Activated CD4-positive, alpha-beta T cell treated with anti-CD3 and anti-CD28 coated beads for 36 hours (primary cell): ENCODE measurements at places on chromosomes 4 and X. TPM values are rescaled to one million over a fixed set of nuclear protein-coding genes. Genes with fewer than 3 reads are reported as not detected.

GRCh38 chrX:121000589-121000988 lies 15.0 kb upstream of the CT47A1 start:
- peaks cover 2% of the 10 kb centered on the region for H3K4me1 ChIP-seq
- no peak overlapping the region for H3K27ac ChIP-seq
- no peak for DNase-seq
- H3K4me3 ChIP-seq: no peak overlapping the region
- no peaks in the 10 kb centered on the region for H3K36me3 ChIP-seq

DNA sequence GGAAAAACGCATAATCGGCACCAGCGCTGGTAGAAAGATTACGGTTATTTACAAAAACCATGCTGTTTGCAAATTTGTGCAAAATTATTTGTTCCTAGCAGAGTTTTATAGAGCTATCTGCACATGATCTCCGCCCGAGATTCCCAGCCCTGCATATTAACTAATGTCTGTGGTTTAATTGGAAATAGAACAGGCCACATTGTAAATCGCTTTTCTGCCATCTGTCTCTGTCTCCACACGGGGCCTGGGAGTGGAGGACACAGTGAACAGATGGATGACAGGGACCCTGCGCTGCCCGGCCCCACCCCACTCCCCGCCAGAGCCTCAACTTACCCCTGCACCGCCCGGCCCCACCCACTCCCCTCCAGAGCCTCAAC lies 126.9 kb downstream of the FAM53A start:
- peaks cover 6% of the 10 kb centered on the region for H3K27me3 ChIP-seq
- no peaks in the 10 kb centered on the region for H3K36me3 ChIP-seq
- no peak overlapping the region for H3K4me3 ChIP-seq
- DNase-seq: no peak
- H3K27ac ChIP-seq: no peak overlapping the region
- no peaks in the 10 kb centered on the region for H3K4me1 ChIP-seq

The GAGE1 gene
- not detected for total RNA-seq

- no peak for DNase-seq
- H3K27me3 ChIP-seq: no peaks in the 10 kb centered on the region
- H3K4me1 ChIP-seq: no peaks in the 10 kb centered on the region
These were observed 288.1 kb downstream of the SH3BGRL start for GRCh38 chrX:81489987-81490386.

DNA sequence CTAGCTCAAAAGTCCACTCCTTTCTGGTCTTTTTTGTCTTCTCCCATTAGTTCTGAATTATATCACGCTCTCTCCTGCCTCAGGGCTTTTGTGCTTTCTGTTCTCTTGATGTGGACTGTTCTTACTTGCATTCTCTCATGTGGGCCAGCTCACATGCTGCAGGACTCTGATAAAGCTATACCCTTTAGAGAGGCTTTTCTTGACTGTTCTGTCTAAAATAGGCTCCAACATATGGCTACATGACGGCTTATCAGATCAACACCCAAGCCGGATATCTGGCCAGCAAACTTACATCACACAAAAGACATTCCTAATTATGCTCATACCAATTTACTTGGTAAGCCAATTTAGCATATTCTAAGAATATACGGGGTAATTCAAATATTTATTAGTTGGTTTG lies 1494.5 kb downstream of the TECRL start:
- no peak for DNase-seq
- no peak overlapping the region for H3K27ac ChIP-seq
- no peak overlapping the region for H3K4me3 ChIP-seq

- no peak for DNase-seq
- H3K27me3 ChIP-seq: no peaks in the 10 kb centered on the region
- H3K4me3 ChIP-seq: no peak overlapping the region
These were observed 214.1 kb upstream of the GEMIN8 start for GRCh38 chrX:14243823-14244222.

GRCh38 chrX:13430136-13430827 lies 110.4 kb upstream of the ATXN3L start:
- DNase-seq: no peak
- H3K27ac ChIP-seq: no peak overlapping the region
- H3K36me3 ChIP-seq: no peaks in the 10 kb centered on the region
- peaks cover 9% of the 10 kb centered on the region for H3K4me1 ChIP-seq
- H3K27me3 ChIP-seq: no peaks in the 10 kb centered on the region
- H3K4me3 ChIP-seq: no peak overlapping the region

GRCh38 chr4:154457471-154457870 lies 34.1 kb downstream of the DCHS2 start:
- H3K4me3 ChIP-seq: no peak overlapping the region
- H3K4me1 ChIP-seq: no peaks in the 10 kb centered on the region
- H3K27ac ChIP-seq: no peak overlapping the region
- H3K27me3 ChIP-seq: peaks cover 17% of the 10 kb centered on the region

The PCYT1B gene
- 0.44 TPM for total RNA-seq

DNA sequence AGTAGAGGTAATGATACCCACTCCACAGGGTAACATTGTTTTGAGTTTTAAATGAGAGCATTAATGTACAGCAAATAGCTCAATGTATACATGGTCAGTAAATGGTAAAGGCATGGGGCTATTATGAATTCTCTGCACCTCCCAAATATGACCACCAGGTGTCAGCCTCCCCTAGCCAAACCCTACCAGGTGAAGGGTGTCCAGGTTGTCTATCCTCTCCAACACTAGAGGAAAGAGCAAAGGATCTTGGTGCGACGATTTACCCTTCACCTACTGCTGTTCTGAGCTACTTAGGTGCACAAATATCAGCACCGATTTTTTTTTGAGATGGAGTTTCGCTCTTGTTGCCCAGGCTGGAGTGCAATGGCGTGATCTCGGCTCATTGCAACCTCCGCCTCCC lies 26.5 kb upstream of the XIAP start:
- H3K27ac ChIP-seq: no peak overlapping the region
- no peaks in the 10 kb centered on the region for H3K36me3 ChIP-seq
- peaks cover 9% of the 10 kb centered on the region for H3K4me1 ChIP-seq
- peak; percentile 72 for DNase-seq
- H3K4me3 ChIP-seq: no peak overlapping the region

GRCh38 chr4:10611673-10612072 lies 72.9 kb downstream of the CLNK start:
- H3K4me3 ChIP-seq: no peak overlapping the region
- DNase-seq: no peak
- no peaks in the 10 kb centered on the region for H3K27me3 ChIP-seq
- H3K36me3 ChIP-seq: no peaks in the 10 kb centered on the region

- no peak overlapping the region for H3K27ac ChIP-seq
- no peaks in the 10 kb centered on the region for H3K36me3 ChIP-seq
- H3K27me3 ChIP-seq: no peaks in the 10 kb centered on the region
- H3K4me3 ChIP-seq: no peak overlapping the region
These were observed 312.4 kb upstream of the DIPK2B start for GRCh38 chrX:45513042-45513441.

DNA sequence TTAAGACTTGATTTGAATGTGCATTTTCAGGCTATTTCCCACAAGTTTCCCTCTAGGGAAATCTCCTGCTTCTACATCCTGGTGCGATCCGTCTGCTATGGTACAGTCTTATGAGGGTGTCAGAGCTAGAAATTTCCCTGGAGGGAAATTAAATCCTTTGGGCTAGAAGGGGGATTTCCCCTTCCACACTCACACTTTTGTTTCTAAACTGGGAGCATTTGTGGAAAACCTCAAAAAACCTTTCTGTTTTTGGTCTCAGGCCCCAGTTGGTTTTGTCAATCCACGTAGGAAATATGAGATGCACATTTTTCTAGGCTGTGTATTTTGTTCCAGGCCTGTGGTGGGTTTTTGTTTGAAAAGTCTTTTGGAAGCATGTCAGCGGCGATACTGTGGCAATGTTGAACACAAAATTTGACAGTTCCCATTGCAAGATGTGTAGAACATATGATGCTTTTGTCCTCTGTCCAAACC lies 17.8 kb downstream of the HMGB3 start:
- H3K27ac ChIP-seq: no peak overlapping the region
- H3K4me3 ChIP-seq: no peak overlapping the region
- DNase-seq: no peak
- H3K4me1 ChIP-seq: no peaks in the 10 kb centered on the region
- H3K36me3 ChIP-seq: no peaks in the 10 kb centered on the region

The LDOC1 gene
- total RNA-seq: 5.3 TPM

DNA sequence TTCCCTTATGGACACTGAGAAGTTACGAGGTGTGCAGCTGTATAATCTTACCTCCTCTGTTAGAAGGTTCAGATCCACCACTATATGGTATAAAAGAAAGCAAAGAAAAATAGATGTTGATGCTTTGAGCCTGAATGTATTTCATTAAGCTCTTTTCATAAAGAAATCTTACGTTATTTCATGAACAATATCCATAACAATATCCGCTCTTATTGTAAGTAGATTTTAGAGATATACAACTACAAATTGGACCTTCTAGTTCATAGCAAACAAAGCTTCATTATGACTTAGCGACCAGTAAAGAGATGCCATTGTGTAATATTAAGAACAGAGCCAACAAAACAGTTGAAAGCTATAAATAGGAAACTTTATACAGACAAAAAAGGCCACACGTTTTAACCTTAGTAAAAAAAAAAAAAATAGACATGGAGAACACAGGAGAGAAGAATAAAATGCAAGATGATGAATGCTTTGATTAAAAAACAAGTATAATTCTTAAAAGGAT lies 203.6 kb downstream of the PDGFC start:
- H3K4me3 ChIP-seq: no peak overlapping the region
- H3K36me3 ChIP-seq: no peaks in the 10 kb centered on the region
- DNase-seq: no peak
- no peaks in the 10 kb centered on the region for H3K27me3 ChIP-seq
- no peak overlapping the region for H3K27ac ChIP-seq

The ESX1 gene
- total RNA-seq: not detected

DNA sequence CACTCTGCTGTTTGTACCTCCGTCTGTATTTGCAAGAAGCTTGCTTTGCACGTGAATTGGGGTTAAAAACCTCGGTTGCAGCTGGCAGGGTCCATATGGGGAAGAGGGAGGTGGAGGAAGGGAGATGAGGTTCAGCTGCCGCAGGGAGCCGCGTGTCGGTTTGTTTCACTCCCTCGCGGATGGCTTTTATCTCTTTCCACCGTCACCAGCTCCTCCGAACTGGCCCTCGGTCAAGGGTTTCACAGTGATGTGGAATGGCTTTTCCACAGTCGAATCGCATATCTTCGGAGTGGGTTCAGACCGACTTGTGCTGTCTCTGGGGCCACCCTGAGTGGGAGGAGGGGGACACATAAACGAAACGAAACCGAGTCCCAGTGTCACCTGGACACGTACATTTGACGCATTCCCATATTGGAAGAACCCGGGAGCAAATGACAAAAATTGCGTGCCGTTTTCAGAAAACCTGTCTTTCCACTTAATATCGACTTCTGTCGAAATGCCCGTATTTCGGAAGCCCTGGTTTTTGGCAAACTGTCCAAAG lies 929 bp downstream of the ZBTB33 start:
- peaks cover 31% of the 10 kb centered on the region for H3K36me3 ChIP-seq
- peak overlapping the region; percentile 92 for H3K27ac ChIP-seq
- H3K4me3 ChIP-seq: peak overlapping the region; percentile 94
- peak; percentile 38 for DNase-seq

DNA sequence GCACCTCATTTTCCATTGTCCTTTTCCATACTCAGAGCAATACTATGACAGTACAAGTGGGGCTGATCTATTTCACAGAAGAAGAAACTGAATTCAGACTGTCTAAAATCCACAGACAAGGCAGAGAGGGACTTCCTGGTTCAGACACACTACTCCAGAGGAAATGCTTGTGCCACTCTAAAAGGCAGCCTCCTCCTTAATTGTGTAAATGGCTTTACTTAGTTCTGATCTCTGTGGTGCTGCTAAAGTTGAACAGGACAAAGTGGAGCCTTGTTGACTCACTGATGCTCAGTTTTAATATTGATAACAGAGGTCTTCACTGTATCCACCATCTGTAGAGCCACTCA lies 122.4 kb downstream of the KIT start:
- H3K27ac ChIP-seq: no peak overlapping the region
- H3K4me1 ChIP-seq: peaks cover 4% of the 10 kb centered on the region
- no peaks in the 10 kb centered on the region for H3K36me3 ChIP-seq
- no peak for DNase-seq
- no peak overlapping the region for H3K4me3 ChIP-seq

The C1QTNF7 gene
- not detected for total RNA-seq

DNA sequence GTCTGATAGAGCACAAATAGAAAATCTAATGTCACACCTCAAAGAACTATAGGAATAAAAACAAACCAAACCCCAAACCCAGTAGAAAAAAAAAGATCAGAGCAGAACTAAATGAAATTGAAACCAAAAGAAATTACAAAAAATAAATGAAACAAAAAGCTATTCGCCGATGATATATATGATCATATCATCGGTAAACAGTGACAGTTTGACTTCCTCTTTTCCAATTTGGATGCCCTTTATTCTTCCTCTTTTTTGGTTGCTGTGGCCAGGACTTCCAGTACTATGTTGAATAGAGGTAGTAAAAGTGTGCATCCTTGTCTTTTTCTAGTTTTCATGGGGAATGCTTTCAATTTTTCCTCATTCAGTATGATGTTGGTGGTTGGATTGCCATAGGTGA lies 215.3 kb upstream of the AR start:
- no peaks in the 10 kb centered on the region for H3K36me3 ChIP-seq
- H3K4me3 ChIP-seq: no peak overlapping the region
- no peaks in the 10 kb centered on the region for H3K4me1 ChIP-seq
- no peaks in the 10 kb centered on the region for H3K27me3 ChIP-seq

GRCh38 chr4:147518846-147519767 lies 38.2 kb downstream of the EDNRA start:
- peaks cover 10% of the 10 kb centered on the region for H3K27me3 ChIP-seq
- peak; percentile 70 for DNase-seq
- H3K4me1 ChIP-seq: no peaks in the 10 kb centered on the region
- H3K36me3 ChIP-seq: no peaks in the 10 kb centered on the region
- H3K4me3 ChIP-seq: no peak overlapping the region
- no peak overlapping the region for H3K27ac ChIP-seq

DNA sequence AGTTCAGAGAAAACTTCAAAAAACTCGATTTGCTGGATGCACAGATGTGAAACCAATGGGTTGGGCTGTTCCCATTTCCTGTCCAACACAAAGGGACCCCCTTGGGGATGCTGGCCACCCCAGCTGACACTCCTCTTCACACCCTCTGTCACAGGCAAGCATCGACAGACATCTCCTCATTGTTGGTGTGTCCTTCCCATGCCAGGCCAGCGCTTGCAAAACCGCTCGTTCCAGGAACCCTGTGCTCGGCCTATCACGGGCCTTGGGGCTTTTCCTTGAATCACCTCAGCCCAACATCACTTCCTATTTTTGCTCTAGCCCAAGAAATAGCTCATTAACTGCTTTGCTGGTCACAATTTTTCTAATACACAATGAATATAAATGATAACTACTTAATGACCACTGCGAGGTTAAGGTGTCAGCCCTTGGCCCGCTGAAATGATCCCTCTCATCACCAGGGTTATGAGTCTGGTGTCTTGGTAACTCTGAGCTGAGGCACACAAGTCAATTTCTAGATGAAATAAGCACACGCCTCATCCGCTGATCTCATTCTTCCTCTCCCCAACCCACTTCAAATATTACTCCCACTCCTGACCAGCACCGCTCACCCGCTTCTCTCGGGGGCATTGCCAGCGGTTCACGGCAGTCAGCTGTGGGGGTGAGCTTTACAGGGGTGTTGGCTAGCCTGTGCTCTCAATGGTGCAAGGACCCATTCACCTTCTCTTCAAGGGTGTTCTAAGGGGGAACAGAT lies 32.3 kb downstream of the BCOR start:
- peaks cover 49% of the 10 kb centered on the region for H3K36me3 ChIP-seq
- peak; percentile 38 for DNase-seq
- peak overlapping the region; percentile 33 for H3K4me3 ChIP-seq
- H3K27me3 ChIP-seq: no peaks in the 10 kb centered on the region
- peak overlapping the region; percentile 70 for H3K27ac ChIP-seq

GRCh38 chr4:48047421-48047844 lies 30.9 kb downstream of the NIPAL1 start:
- H3K4me1 ChIP-seq: peaks cover 60% of the 10 kb centered on the region
- H3K27me3 ChIP-seq: peaks cover 17% of the 10 kb centered on the region
- peak overlapping the region; percentile 47 for H3K4me3 ChIP-seq
- H3K36me3 ChIP-seq: no peaks in the 10 kb centered on the region
